Pulmonary artery endothelial cell (primary cell): ENCODE measurements at places on chromosomes 12 and 14.

- no peak for DNase-seq
These were observed 1.2 kb upstream of the RBM19 start for GRCh38 chr12:113967368-113967767.

- no peak for DNase-seq
These were observed 10.8 kb downstream of the C14orf132 start for GRCh38 chr14:96049932-96050331.

- DNase-seq, result no peak
These were observed 6.4 kb upstream of the MRPL42 start for GRCh38 chr12:93460902-93461301.

DNA sequence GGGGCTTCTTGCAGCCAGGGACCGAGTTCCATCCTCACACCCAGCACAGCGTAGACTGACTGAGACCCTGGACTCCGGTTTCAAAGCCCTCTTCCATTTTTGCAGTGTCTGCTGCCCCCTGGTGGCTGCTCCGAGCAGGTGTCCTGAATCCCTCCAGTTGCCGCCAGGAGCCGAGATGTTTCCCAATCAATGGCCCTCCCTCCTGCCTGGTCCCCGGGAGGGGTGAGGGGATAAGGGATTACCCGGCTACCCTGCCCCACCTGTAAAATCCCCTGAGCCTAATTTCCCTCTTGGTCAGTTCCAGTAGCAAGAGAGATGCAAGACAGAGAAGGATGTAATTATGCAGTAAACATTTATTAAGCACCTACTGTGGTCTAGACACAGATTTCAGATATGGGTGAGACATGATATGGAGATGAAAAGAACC, 55.0 kb downstream of the PHETA1 start:
- peak; percentile 32 for DNase-seq

DNA sequence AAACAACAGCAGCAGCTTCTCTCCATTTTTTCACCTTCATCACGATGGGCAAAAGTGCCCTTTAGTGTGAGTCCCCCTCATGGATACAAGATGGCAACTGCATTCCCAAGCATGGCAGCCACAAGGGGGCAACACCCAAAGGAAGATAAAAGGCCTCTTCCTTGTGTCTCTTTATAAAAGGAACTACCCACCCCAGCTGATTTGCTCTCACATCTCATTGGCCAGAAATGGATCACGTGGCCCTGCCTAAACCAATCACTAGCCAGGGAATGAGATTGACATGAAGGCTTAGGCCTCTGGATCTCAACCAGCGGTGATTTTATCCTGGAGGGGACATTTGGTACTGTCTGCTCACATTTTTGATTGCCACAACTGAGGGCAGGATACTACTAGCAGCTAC, 21.9 kb upstream of the IFT81 start:
- DNase-seq, result no peak

GRCh38 chr12:64082866-64083268, 139.2 kb downstream of the KICS2 start:
- no peak for DNase-seq

DNA sequence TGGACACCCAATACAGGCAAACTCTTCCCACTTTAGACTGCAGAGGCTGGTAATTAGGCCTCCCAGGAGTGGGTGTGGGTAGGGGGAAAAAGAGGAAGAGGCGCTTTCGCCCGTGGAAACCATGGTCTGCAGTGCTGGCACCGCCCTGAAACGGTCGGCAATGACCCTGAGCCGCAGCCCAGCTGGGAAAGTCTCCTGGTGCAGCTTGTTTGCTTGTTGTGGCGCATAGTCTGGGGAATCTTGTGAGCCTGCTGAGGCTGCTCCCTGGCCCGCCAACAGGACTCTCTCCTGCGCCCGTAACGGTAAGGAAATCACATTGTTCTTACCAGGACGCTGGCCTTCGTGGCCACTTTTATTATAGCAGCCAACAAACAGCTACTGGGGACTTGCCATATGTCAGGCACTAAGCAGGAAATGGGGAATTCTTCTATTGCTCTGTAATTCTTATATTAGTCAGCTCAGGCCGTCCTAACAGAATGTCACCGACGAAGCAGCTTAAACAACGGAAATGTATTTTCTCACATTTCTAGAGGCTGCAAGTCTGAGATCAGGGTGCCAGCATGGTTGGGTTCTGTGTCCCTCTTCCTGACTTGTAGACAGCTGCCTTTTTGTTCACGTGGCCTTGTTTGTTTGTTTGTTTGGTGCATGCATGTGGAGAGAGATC, 52.5 kb upstream of the RIN3 start:
- peak; percentile 77 for DNase-seq

- no peak for DNase-seq
These were observed 3.1 kb upstream of the KIF26A start for GRCh38 chr14:104135121-104135903.

- no peak for DNase-seq
These were observed 123.7 kb downstream of the IGF1 start for GRCh38 chr12:102356690-102357089.

DNA sequence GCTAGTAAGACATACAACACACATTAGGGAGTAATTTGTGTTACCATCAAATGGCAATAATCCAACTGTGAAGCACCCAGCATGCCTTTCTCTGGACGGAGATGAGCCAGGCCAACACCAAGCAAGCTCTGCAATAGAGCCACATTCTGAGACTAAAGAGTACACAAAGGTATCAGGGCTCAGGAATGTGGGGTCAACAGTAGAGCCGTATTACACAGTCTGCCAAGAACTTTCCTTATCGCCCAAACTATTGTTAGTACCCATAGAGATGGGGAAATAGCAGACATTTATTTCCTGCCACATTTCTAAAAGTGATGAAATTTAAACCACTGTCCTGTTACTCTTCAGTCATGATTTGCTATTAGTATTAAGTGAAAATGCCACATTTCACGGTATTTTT, 113.7 kb downstream of the BMP4 start:
- peak; percentile 91 for DNase-seq

- peak; percentile 10 for DNase-seq
These were observed 467.1 kb downstream of the ATP23 start for GRCh38 chr12:58408516-58408915.

DNA sequence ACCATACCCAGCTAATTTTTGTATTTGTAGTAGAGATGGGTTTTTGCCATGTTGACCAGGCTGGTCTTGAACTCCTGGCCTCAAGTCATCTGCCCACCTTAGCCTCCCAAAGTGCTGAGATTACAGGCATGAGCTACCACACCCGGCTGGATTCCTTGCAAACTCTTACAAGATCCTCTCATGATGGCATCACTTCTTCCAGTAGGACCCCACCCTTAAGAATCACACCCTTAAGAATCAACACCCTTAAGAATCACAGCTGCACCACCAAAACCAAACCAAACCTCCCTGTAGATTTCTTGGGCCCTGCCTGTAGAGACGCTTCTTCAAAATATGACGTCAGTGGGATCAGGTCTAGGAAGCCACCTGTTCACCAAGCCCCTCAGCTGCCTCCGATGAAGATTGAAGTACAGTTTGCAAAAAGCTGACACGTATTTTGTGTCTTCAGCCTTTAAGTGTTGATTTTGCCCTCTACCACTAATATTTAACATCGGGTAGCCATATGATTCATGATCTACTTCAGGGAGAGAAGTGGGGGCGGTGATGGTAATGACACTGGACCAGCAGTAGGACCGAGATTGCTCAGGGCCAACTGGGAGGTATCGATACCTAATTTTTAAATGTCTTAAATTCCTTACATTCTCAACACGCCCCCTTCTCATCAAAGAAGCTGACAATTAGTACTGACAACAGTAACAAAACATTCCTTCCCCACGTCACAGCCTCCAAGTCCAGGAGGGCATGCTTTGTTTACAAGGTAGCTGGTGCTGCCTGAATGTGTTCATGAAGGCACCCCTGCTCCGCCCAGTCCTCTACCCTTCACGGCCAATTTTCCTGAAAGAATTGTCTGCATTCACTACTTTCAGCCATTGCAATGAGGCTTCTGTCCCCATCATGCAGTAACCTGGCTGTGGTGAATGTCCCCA, 57.2 kb downstream of the ESRRB start:
- DNase-seq, result no peak

DNA sequence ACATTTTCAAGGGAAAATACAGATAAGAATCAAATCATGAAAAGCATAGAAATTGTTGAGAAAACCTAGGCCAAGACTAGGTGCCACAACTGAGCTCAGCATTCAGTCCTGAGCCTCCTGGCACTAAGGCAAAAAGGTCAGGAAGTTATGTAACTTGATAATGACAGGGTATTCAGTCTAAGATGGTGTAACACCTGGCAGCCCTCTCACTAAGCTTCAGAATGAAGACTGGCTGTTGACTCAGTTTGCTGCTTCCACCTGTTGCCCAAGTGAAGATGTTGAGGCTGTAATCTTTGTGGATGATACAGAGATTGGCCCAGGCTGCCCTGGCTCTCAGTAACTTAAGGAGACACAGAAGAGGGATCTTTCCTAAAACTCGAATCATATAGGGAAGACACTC, 19.6 kb downstream of the PROX2 start:
- DNase-seq, result no peak

DNA sequence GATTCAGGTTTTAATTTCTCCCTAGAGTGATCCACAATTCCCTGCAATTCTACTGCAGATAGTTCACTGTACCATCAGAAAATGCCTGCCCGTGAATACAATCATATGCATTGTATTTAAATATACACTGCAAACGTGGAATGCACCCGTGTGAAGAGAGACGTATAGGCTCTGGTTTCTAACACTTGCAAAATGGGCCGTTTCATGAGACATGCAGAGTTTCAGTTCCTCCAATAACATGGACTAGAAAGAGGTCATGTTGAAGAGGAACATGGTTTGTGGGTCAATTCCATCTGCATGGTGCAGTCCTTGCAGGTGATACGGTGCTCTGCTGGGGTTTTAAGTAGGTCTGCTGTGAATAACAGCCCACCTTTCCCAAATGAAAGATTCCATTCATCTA, 373.3 kb downstream of the TMEM132D start:
- no peak for DNase-seq

DNA sequence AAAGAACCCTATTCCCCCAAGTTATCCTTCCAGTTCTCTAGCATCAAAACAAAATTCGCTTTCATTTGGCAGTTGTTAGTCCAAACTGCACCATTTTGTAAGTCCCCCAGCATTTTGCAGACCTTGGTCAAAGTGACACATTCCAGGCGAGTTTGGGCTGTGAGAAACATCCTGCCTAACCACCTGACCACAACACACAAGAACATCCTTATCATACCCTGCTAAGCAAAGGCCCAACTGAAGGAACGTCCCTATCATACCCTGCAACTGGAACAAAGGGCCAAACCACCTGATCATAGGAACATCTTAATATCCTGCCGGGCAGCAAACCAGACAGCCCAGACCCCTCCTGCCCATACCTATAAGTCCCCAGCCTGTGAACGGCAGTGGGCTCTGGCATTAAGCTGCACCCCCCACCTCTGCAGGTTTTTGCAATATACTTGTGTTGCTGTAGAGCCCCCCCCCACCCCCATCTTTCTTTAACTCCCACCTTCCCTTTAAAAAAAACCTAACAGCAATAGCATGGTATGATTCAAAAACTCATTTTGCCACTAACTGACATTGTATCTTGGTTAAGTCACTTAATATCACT, 2.7 kb downstream of the PCNX4 start:
- DNase-seq, result no peak

GRCh38 chr12:57604992-57605810, 577 bp downstream of the DTX3 start:
- DNase-seq, result no peak

DNA sequence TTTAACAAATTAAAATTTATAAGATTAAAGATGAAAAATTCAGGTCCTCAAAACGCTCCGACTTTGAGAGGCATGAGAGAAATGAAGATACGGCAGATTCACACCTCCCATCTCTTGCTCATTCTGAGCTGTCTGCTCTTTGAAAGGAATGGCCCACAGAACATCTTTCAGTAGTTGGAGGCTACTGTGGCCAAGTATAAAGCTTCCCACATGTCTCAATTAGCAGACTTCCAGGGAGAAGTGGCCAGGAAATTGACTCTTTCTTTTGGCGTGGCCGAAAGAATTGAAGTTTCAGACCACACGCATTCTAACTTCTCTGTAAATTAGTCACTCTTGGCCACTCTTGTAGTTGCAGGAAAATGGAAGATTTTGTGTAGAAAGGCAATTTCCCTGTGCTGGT, 129.2 kb downstream of the DIP2B start:
- no peak for DNase-seq

GRCh38 chr14:93212432-93212831, 5.4 kb downstream of the UBR7 start:
- DNase-seq, result no peak

DNA sequence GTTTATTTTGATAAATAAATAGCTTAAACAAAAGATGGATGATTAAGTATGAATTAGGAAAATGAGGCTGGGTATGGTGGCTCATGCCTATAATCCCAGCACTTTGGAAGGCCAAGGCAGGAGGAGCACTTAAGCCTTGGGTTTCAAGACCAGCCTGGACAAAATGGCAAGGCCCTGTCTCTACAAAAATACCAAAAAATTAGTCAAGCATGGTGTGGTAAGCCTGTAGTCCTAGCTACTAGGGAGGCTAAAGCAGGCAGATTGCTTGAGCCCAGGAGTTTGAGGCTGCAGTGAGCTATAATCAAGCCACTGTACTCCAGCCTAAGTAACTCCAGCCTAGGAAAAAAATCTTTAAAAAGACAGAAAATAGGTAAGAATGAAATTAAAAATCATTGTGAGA, 96.0 kb downstream of the BCL2L14 start:
- no peak for DNase-seq

DNA sequence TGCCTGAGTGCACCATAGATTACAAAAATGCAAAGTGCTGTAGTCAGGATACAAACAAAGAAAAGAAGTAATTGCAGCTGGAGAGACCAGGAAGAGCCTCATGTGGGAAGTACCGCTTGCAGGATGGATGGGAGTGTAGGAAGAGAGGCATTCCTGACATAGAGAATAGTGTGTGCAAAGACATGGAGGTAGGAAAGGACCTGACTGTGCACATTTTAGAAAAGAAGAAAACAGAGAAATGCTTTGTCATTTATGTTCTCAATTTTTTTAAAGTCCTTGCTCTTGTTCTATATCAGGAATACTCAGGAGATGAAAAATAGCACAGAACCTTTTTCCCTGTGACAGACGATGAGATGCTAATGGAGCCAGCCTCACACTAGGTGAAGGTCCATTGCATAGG, 358.7 kb upstream of the TMPO start:
- no peak for DNase-seq
